T-cell (primary cell): ENCODE measurements at places on chromosomes 1 and 21. TPM values are rescaled to one million over a fixed set of nuclear protein-coding genes. Genes with fewer than 3 reads are reported as not detected.

GRCh38 chr1:9455487-9456234 lies 83.6 kb upstream of the SLC25A33 start:
- no peaks in the 10 kb centered on the region for H3K27me3 ChIP-seq
- peak; percentile 73 for DNase-seq
- H3K4me3 ChIP-seq, result no peak overlapping the region
- no peaks in the 10 kb centered on the region for H3K36me3 ChIP-seq

DNA sequence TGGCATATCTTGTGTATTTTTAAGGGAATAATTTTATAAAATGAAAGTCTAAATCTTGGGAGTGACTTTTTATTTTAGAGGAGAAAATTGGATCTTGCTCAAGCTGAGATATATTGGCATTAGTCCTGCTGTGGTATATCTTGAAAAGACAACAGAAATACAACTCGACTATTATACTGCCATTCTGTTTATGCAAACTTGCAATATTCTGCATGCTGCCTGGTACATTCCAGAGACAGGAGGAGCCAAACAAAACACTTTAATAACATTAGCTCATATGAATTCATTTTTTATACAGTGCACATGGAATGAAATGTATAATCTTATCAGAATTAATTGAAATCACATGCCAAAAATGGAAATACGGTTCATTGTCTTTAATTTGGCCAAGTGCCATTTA lies 176.0 kb upstream of the NRIP1 start:
- no peak overlapping the region for H3K27ac ChIP-seq
- H3K36me3 ChIP-seq, result no peaks in the 10 kb centered on the region
- DNase-seq, result no peak
- no peaks in the 10 kb centered on the region for H3K27me3 ChIP-seq
- H3K4me1 ChIP-seq, result no peaks in the 10 kb centered on the region

- H3K27me3 ChIP-seq, result no peaks in the 10 kb centered on the region
- H3K36me3 ChIP-seq, result no peaks in the 10 kb centered on the region
- H3K4me3 ChIP-seq, result no peak overlapping the region
- H3K27ac ChIP-seq, result no peak overlapping the region
- H3K4me1 ChIP-seq, result peaks cover 2% of the 10 kb centered on the region
Observed at GRCh38 chr1:158191299-158191698, 10.6 kb downstream of the CD1D start.

GRCh38 chr21:43188181-43188580 lies 19.4 kb downstream of the CRYAA start:
- no peak overlapping the region for H3K4me3 ChIP-seq
- H3K27me3 ChIP-seq, result no peaks in the 10 kb centered on the region
- H3K27ac ChIP-seq, result no peak overlapping the region
- H3K36me3 ChIP-seq, result no peaks in the 10 kb centered on the region

- H3K4me3 ChIP-seq, result no peak overlapping the region
- no peak overlapping the region for H3K27ac ChIP-seq
- no peaks in the 10 kb centered on the region for H3K27me3 ChIP-seq
- DNase-seq, result no peak
- H3K4me1 ChIP-seq, result no peaks in the 10 kb centered on the region
- H3K36me3 ChIP-seq, result no peaks in the 10 kb centered on the region
Observed at GRCh38 chr1:48203287-48203900, 19.1 kb upstream of the SLC5A9 start.

DNA sequence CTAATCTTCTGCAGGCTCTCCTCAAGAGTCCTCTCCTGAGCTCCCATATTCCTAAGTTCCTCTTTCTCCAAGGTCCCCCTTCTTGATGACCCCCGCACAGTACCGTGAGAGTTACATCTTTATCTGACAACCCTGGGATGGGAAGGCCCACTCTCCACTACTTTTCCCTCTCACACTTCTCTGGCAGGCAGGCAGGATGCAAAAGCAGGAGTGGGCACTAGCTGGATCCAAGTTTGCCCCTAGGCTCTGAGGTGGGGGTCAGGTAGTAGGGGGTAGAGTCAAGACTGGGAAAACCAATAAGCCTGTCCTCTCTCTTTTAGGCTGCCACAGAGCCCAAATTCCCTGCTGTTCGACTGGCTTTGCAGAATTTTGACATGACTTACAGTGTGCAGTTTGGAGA lies 3.9 kb downstream of the NSUN4 start:
- H3K4me3 ChIP-seq, result no peak overlapping the region
- DNase-seq, result no peak
- H3K27me3 ChIP-seq, result no peaks in the 10 kb centered on the region
- H3K27ac ChIP-seq, result no peak overlapping the region

GRCh38 chr1:165616987-165617546 lies 14.0 kb upstream of the MGST3 start:
- H3K4me1 ChIP-seq, result no peaks in the 10 kb centered on the region
- H3K27me3 ChIP-seq, result no peaks in the 10 kb centered on the region
- H3K36me3 ChIP-seq, result no peaks in the 10 kb centered on the region
- no peak for DNase-seq
- H3K27ac ChIP-seq, result no peak overlapping the region

GRCh38 chr1:56099766-56100265 lies 479.5 kb downstream of the PLPP3 start:
- H3K36me3 ChIP-seq, result no peaks in the 10 kb centered on the region
- DNase-seq, result no peak
- H3K27ac ChIP-seq, result no peak overlapping the region
- H3K27me3 ChIP-seq, result no peaks in the 10 kb centered on the region
- H3K4me1 ChIP-seq, result no peaks in the 10 kb centered on the region

DNA sequence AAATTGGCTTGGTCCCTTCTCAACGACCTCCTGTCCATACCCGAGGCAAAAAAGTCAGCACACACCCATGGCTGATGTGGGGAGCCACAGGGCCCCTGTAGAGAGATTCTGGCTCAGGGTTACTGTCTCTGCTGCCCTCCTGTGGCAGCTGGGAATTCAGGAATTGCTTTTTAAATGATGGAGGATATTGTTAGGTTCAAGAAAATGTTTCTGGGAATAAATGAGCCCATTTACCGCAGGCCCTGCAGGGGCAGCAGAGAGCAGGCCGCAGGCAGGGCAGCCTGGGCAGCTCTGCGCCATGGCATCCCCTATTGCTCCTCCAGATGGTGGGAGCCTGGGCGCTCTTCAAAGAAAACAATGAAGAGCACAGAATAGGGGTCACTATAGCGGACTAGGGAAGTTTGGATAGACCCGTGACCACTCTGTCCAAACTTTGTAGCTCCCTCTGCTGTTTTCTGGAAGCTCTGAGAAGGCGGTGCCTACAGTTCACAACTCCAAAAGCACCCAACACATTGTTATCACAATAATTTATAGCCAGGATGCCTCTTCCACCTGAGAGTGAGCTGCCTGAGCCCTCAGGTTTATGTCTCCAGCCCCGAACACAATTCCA lies 201.1 kb downstream of the BACH1 start:
- H3K36me3 ChIP-seq, result no peaks in the 10 kb centered on the region
- no peaks in the 10 kb centered on the region for H3K4me1 ChIP-seq
- H3K27me3 ChIP-seq, result no peaks in the 10 kb centered on the region
- DNase-seq, result no peak
- no peak overlapping the region for H3K4me3 ChIP-seq

DNA sequence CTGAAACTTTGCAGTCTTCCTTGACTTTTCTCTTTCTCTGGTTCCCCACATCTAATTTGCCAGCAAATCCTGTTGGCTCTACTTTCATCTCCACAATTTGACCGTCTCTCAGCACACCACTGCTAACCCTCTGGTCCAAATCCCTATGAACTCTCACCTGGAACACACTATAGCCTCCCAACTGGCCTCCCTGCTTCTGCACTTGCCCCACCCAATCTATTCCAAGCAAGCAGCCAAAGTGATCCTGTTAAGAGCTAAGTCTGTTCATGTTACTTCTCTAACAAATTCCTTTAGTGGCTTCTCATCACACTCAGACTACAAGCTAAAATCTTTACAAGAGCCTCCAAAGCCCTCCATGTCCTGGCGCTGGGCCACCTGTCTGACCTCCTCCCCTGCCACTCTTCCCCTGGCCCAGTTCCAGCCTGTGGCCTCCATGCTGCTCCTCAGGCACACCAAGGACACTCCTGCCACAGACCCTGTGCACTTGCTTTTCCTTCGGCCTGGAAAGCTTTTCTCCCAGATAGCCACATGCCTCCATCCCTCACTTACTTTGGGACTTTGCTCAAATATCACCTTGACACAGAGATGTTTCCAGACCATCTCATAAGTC lies 104.1 kb downstream of the DTL start:
- no peaks in the 10 kb centered on the region for H3K4me1 ChIP-seq
- H3K27me3 ChIP-seq, result no peaks in the 10 kb centered on the region
- no peak for DNase-seq
- no peaks in the 10 kb centered on the region for H3K36me3 ChIP-seq
- no peak overlapping the region for H3K27ac ChIP-seq
- H3K4me3 ChIP-seq, result no peak overlapping the region

GRCh38 chr1:22238356-22239224 lies 95.7 kb upstream of the WNT4 start:
- H3K27ac ChIP-seq, result no peak overlapping the region
- no peaks in the 10 kb centered on the region for H3K4me1 ChIP-seq
- peaks cover 25% of the 10 kb centered on the region for H3K27me3 ChIP-seq
- no peaks in the 10 kb centered on the region for H3K36me3 ChIP-seq

DNA sequence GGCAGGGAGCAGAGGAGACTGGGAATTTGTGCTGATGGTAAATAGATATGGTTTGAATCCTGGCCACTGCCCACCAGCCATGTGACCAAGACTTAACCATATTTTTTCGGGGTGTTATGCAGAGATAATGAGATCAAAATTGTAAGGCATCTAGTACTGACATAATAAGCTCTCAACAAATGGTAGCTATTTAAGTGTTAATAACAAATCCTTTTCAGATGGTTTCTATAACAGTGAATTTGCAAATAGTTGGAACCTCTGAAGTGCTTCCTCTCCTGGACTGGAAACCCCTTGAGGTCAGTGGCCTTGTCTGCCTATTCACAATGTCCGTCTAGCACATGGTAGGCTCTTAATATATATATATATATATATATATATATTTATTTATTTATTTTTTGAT lies 64.7 kb downstream of the MDM4 start:
- no peaks in the 10 kb centered on the region for H3K27me3 ChIP-seq
- no peaks in the 10 kb centered on the region for H3K4me1 ChIP-seq
- H3K4me3 ChIP-seq, result no peak overlapping the region
- no peak for DNase-seq

- no peak for DNase-seq
- no peaks in the 10 kb centered on the region for H3K27me3 ChIP-seq
- H3K4me3 ChIP-seq, result no peak overlapping the region
- H3K27ac ChIP-seq, result no peak overlapping the region
- H3K36me3 ChIP-seq, result peaks cover 2% of the 10 kb centered on the region
- no peaks in the 10 kb centered on the region for H3K4me1 ChIP-seq
Observed at GRCh38 chr1:13722808-13723360, 22.9 kb downstream of the PRDM2 start.

DNA sequence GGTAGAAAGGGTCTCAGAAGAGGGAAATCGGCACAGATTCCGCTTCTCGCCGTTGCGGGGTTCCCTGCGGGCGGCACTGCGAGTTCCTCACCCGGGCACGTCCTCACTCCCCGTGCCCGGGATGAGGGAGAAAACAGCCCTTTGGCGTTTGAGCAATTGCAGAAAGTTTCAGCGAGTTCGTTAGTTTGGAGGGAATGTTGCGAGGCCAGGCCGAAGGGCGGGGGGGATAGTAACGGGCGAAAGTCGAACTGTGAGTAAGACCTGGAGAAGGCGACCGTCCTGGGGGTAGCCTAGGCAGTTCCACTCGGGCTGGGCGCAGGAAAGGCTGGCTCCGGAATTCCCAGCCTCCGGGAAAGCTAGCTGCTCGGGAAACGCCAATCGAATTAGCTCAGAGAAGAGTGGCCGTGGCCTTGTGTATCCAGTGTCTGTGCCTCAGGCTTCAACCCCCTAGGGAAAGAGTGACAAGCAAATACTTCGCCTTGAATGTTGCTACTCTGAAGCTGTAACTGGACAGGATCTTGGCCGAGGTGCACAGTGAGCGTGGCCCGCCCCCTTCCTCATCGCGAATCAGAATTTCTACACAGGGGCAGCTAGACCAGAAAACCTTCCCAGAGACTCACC lies 787 bp downstream of the PTGFR start:
- peaks cover 6% of the 10 kb centered on the region for H3K27me3 ChIP-seq
- H3K36me3 ChIP-seq, result no peaks in the 10 kb centered on the region
- DNase-seq, result no peak
- H3K4me1 ChIP-seq, result peaks cover 5% of the 10 kb centered on the region
- H3K4me3 ChIP-seq, result no peak overlapping the region
- H3K27ac ChIP-seq, result no peak overlapping the region

DNA sequence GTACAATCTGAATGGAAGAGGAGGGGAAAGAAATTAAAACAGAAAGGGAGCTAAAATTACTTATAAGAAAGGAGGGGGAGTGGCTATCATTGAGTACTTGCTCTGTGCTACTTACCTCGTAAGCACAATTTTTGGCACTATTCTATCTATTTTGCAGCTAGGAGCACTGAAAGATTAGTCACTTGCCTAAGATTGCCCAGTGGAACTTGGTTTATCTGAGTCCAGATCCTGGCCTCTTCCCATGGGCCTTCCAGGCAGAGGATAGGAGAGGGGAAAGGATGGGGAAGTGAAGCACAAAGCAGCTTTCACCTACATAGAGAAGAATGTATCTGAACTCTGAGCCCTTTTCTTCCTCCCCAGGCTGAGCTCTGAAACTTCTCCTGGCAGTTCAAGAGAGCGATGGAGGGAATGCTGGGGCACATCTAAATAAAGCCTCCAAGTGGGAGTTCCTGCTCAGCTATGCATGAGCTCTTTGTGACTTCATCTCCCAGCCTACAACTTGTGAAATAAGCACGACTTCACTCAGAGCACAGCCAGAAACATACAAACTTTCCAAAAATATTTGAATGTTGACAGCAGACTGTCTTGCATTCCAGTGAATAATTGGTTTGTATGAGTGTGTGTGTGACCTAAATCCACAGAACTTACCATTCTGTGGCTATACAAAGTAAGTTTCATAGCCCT lies 29.4 kb downstream of the HMGB4 start:
- H3K27me3 ChIP-seq, result peaks cover 7% of the 10 kb centered on the region
- H3K4me3 ChIP-seq, result no peak overlapping the region
- no peak overlapping the region for H3K27ac ChIP-seq

- peaks cover 40% of the 10 kb centered on the region for H3K4me1 ChIP-seq
- no peak overlapping the region for H3K4me3 ChIP-seq
- no peak overlapping the region for H3K27ac ChIP-seq
- no peaks in the 10 kb centered on the region for H3K36me3 ChIP-seq
Observed at GRCh38 chr1:3907031-3907534, 7.0 kb upstream of the C1orf174 start.

DNA sequence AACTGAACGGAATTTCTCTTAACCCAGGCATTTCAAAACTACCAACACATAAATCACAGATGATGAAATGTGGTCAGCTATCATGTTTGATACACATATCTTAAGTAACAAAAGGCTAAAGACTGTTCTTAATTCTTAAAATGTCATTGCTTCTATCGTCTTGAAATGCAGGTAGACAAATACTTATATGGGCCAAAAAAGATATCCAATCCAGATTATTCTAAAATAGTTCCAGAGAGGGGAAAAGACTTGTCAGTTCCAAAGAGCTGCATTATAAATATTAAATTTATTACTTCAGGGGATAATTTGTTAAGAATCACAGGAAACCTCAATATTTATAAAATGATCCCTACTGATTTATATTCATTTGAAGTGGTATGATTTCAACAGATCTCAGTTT lies 259.4 kb downstream of the FAF1 start:
- no peak overlapping the region for H3K27ac ChIP-seq
- H3K27me3 ChIP-seq, result no peaks in the 10 kb centered on the region
- no peaks in the 10 kb centered on the region for H3K4me1 ChIP-seq
- no peak overlapping the region for H3K4me3 ChIP-seq
- no peak for DNase-seq

Gene CLCA4
- total RNA-seq, result not detected

Gene TCHH
- total RNA-seq, result not detected

Gene SPATA1
- 2.3 TPM for total RNA-seq

Gene OR2T35
- not detected for total RNA-seq

Gene ACADM
- 18.1 TPM for total RNA-seq

Gene LCE3D
- total RNA-seq, result not detected

Gene FCRL2
- 1.5 TPM for total RNA-seq

Gene CATSPERE
- total RNA-seq, result 1.4 TPM

Gene NKAIN1
- total RNA-seq, result not detected

Gene FAM163A
- total RNA-seq, result not detected

Gene ST6GALNAC3
- total RNA-seq, result 0.82 TPM

Gene DCST1
- total RNA-seq, result not detected
